SJCRH30 (cell line): ENCODE measurements at places on chromosomes 4 and X. TPM values are rescaled to one million over a fixed set of nuclear protein-coding genes. Genes with fewer than 3 reads are reported as not detected.

PRR27 gene
- total RNA-seq, result not detected in 2 replicates

MAGEA10 gene
- total RNA-seq, result not detected in 2 replicates

GRCh38 chr4:89939994-89940393, 45.3 kb downstream of the MMRN1 start:
- peak; percentile 69 for DNase-seq

GRCh38 chr4:114318309-114318708, 280.3 kb upstream of the UGT8 start:
- no peak for DNase-seq

GRCh38 chrX:2972391-2972790, 34.0 kb upstream of the ARSH start:
- DNase-seq, result no peak

DNA sequence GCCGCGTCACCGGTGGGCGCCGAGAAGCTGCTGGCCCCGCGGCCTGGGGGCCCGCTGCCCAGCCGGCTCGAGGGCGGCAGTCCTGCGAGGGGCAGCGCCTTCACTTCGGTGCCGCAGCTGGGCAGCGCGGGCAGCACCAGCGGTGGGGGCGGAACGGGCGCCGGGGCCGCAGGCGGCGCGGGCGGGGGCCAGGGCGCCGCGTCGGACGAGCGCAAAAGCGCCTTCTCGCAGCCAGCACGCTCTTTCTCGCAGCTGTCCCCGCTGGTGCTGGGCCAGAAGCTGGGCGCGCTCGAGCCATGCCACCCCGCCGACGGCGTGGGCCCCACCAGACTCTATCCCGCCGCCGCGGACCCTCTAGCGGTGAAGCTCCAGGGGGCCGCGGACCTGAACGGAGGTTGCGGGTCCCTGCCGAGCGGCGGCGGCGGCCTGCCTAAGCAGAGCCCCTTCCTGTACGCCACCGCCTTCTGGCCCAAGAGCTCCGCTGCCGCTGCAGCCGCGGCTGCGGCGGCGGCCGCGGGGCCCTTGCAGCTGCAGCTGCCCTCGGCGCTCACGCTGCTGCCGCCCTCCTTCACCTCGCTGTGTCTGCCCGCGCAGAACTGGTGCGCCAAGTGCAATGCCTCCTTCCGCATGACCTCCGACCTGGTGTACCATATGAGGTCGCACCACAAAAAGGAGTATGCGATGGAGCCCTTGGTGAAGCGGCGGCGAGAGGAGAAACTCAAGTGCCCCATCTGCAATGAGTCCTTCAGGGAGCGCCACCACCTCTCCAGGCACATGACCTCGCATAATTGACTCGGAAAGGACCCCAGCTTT, 5.6 kb downstream of the PRDM8 start:
- peak; percentile 35 for DNase-seq

DNA sequence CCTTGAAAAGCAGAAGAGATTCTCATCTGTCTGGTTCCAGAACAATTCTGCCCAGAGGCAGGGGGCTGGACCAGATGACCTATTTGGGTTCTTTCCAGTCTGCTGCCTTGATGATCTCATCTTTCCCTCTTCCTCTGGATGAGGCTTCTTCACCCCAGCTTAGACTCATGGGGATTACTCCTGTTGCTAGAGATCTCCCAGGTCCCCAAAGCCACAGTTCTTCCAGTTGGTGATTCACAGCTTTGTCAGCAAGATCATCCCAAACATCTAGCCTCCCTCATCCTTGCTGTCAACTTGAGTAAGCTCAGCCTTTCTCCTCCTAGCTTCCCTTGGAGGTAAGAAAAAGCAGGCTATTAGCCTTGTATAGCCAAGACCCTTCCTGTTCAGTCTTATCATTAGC, 64.2 kb upstream of the PJA1 start:
- no peak for DNase-seq

PGRMC1 gene
- 361 and 368 TPM in 2 replicates for total RNA-seq

DNA sequence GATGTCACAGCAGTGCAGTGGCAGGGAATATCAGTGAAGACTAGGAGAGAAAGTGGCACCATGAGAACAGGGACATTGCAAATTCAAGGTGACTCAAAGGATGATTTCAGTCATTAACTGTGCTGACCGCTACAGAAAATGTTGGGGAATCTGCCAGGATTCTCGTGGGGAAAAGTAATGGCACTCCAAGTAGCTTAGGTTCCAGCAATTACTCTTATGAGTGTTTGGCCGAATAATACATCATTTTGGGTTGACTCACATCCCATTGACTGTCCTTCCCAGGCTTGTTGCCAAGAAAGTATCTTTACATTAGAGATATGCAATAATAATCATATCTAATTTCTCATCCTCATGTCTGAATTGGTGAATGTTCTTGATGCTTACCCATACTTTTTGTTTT, 1411.1 kb upstream of the PCDH7 start:
- no peak for DNase-seq

DNA sequence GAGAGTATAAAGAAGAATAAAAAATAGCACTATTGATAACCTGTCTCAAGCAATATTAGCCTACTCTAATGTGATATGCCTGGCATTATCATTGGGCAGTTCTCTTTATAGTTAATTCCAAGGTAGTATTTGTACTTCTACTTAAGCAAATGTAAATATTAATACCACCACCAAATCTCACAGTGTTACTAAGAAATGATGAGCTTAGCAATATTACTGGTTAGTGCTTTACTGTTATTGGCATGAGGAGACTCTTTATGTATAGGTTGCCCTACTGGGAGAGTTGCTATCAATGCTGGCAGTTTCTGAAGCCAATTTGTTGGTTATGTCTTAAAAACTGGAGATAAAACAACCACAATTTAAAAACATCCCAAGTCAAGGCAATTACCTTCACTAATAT, 155.7 kb downstream of the CDS1 start:
- DNase-seq, result no peak

GRCh38 chr4:19557161-19557560, 694.5 kb upstream of the SLIT2 start:
- DNase-seq, result no peak

SPP1 gene
- total RNA-seq, result 0.38 and 0.87 TPM in 2 replicates

MAP7D2 gene
- total RNA-seq, result 0.05 and 0.08 TPM in 2 replicates

PRPS1 gene
- 68.5 and 69.7 TPM in 2 replicates for total RNA-seq
